ENCODE measurements at places on chromosomes 16 and 17.

DNA sequence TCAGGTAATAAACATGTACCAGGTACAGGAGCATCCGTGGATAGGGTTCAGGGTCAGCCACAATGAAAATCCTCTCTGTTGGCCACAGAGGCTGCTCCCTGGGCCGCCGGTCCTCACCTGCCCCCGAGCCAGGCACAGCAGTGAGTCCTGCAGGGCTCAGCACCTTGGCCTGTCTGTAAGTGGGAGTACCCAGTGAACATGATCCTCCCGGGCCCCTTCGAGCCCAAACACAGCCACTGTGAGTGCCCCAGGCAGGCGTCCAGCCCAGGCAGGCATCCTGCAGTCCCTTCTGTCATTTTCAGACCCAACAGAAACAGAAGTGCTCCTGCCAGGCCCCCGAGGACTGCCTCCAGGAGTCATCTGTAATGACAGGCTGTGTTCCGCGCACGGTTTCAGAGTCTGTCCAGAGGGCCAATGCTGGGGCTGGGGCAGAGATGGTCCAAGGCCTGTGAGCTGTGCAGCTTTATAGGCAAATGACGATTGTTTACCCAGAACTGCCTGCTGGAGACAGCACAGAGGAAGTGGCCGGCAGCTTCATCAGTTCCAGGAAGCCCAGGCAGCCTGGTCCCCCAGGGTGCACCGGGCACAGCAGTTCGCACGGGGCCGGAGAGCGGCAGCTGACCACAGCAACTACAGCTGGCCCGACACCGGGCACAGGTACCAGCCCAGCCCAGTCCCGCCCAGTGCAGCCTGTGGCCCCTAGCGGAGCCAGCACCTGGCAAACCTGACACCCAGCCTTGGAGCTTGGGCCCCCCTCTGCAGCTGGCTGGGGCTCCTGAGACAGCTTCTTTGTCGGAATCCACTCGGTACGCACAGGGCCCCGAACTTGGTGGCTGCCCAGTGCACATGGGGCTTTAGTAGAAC lies 13.2 kb downstream of the SLC7A5 start:
- no peak for DNase-seq

DNA sequence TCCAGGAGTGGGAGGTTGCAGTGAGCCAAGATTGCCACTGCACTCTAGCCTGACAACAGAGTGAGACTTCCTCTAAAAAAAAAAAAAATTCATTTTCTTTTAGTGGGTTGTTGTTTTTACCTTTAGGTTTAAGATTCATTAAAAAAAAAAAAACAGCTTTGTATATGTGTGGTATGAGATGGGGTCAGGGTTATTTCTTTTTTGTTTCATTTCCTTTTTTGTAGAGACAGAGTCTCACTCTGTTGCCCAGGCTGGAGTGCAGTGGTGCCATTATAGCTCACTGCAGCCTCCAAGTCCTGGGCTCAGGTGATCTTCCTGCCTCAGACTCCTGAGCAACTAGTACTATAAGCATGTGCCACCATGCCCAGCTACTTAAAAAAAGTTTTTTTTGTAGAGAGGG lies 47.0 kb downstream of the BCAS3 start:
- no peak for DNase-seq

DNA sequence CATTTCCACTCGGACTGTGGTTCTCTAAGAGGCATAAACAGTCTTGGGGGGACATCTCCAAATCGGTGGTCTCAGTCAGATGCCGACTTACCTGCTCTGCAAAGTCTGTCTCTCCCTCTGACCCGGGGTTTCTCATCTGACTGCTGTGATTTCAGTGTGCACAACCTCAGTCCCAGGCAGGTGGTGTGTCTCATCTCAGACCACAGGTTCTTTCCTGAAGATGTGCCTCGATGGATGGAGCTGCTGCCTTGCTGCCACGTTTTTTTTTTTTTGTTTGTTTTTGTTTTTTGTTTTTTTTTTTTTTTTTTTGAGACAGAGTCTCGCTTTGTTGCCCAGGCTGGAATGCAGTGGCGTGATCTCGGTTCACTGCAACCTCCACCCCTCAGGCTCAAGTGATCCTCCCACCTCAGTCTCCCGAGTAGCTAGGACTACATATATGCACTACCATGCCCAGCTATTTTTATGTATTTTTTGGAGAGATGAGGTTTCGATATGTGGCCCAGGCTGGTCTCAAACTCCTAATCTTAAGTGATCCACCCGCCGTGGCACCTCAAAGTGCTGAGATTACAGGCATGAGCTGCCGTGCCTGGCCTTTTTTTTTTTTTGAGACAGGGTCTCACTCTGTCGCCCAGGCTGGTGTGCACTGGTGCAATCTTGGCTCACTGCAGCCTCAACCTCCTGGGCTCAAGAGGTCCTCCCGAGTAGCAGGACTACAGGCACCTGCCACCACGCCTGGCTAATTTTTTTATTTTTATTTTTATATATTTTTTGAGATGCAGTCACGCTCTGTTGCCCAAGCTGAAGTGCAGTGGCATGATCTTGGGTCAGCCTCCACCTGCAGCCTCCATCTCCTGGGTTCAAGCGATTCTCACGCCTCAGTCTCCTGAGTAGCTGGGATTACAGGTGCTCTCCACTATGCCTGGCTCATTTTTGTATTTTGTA lies 15.4 kb downstream of the SPIRE2 start:
- DNase-seq = no peak

DNA sequence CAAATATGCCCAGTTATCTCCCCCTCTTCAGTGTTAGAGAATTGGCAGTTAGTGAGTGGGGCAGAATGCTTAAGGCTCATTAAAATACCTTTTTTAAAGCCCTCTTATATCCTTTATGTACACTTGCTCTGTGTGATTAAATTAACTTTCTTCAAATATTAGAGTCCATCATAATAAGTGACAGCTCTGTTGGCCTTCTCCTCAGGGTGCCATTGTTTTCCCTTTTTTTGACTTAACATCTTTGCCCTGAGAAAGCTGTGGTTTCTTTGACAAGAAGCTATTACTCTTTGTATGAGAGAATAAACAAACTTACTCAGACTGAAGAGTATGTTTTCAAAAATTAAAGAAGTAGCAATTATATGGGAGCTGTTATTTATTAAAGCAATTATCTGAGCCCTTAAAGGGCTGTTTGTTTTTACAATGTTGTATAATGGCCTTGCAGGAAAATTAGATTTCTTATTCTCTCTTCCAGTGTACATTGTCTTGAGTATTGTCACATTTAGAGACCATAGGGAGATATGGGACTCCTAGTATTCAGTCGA lies 13.4 kb downstream of the RBBP6 start:
- no peak for DNase-seq

DNA sequence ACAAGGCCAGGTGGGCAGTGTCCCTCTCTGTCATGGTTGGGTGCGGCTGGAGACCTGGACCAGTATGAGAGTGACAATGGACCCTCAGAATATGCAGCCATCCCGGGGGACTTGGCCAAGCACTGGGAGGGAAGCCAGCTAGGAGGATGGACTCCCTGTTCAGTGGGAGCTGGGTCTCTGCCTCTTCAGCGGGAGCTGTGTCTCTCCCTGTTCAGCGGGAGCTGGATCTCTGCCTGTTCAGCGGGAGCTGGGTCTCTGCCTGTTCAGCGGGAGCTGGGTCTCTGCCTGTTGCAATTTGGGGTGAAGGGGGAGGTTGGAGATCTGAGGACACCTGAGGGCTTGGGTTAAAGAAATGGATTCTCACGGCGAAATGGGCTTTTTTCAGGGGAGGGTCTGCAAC lies 3.8 kb upstream of the PRSS33 start:
- no peak for DNase-seq

- no peak for DNase-seq
Measured at GRCh38 chr17:62057696-62058095, 7.4 kb downstream of the MED13 start.

DNA sequence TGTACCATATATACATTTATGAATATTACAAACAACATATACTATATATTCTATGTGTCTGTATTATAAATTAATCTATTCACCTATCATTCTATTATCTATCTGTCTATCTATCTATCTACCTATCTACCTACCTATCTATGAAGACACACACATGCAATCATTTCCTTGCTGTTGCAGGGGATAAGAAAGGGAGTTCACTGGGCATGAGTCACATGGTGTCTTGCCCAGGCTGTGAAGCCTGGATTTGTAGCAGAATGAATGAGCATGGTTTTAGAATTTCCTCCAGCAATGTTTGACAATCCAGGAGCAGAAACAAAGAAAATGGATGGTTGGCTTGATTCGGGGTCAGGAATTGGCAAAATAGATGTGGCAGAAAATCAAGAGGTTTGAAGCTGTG lies 23.2 kb upstream of the FAM20A start:
- DNase-seq = no peak

- DNase-seq = no peak
Measured at GRCh38 chr16:74568961-74569631, 37.8 kb downstream of the GLG1 start.

DNA sequence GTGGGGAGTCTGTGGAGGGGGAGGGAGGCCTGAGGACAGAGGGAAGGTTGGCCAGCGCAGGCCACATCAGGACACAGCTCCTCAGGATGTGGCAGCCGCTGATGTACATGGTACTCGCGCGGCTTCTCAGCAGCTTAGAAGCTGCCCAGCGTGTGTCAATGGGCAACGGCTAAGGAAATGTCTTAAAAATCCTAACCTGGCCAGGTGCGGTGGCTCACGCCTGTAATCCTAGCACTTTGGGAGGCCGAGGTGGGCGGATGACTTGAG lies 53.2 kb downstream of the PGS1 start:
- DNase-seq = no peak

- no peak for DNase-seq
Measured at GRCh38 chr16:14682121-14682520, 12.0 kb downstream of the PLA2G10 start.

DNA sequence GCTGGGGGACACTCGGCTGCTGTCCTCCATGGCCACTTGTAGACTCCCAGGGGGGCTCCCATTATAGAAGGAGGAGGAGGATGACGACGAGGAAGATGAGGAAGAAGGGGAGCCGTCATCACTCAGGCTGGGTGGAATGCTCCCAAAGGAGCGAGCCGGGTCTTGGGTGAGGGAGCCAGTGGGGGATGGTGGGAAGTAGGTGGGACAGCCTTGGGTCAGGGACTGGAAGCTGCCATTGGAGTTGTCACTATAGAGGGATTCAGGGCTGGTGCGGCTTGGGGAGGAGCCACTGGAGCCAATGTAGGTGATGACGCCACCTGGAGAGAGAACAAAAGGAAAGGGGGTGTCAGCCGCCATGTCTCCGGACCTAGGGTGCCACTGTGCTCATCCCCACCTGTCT lies 3.3 kb downstream of the NR1D1 start:
- DNase-seq = no peak

DNA sequence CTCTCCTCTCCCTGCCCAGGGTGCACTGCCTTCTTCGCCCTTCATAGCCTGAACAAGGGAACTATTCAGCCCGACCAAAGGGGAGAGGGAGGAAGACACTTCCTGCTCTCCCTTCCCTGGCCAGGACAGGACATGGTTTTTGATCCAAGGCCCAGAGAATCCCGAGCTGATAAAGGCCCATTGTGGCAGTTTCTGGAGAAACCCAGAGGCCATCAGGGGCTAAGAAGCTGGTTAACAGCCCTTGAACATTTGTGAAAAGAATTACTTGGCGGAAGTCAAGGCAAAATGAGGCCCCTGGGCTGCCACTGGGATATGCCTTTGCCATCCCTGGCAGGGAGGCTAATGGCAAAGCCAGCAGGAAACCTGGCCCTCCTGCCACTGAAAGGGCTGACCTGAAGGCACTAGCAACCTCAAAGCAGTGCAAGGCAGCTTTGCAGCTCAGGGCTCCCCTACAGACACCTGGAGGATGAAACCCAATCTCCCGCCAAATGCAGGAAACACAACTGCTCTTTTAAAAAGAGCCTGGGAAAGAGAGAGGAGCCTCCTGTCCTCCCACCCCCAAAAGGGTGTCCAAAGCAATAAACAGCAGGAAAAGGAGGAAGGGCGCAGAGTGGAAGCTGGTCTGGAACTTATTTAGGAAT lies 12.6 kb downstream of the PHB1 start:
- no peak for DNase-seq

GRCh38 chr17:64042700-64043485 lies 22.5 kb upstream of the ICAM2 start:
- DNase-seq = no peak

GRCh38 chr16:84553873-84554399 lies 49.5 kb upstream of the MEAK7 start:
- DNase-seq = no peak

GRCh38 chr17:46853896-46854444 lies 2.6 kb downstream of the WNT9B start:
- DNase-seq = no peak

GRCh38 chr16:78562650-78563049 lies 463.2 kb downstream of the WWOX start:
- no peak for DNase-seq

DNA sequence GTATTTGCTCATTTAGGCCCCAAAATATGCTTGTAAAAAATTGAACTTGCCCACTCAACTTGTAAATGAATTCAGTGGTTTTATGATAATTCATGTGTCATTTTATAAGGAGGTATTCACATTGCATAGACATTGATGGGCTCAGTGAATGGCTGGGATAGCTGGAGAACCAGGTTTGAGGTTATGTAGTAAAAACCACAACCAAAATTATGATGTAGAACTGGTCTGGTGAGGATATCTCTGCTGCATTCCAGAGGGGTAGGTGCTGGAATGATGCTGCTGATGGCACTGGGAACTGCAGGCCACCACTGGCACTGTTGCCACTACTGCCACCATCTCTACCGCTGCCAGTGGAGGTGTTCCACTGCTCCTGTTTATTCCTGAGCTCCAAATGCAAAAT lies 21.5 kb upstream of the RABEP1 start:
- no peak for DNase-seq

- no peak for DNase-seq
Measured at GRCh38 chr17:74337834-74338500, 11.9 kb downstream of the KIF19 start.

DNA sequence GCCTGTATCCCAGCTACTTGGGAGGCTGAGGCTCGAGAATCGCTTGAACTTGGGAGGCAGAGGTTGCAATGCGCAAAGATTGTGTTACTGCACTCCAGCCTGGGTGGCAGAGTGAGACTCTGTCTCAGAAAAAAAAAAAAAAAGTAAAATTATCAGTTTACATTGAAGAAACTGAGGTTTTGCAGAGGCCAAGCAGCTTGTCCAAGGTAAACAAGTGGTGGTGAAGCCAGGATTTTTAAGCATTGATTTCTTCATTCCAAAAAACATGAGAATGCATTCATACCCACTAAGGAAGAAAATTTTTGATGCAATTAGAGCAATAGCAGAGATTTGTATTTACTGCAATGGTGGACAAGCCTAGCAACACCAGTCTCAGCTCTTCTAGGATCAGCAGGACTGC lies 52.7 kb downstream of the CENPV start:
- no peak for DNase-seq

GRCh38 chr16:4096509-4096908 lies 19.7 kb downstream of the ADCY9 start:
- no peak for DNase-seq

DNA sequence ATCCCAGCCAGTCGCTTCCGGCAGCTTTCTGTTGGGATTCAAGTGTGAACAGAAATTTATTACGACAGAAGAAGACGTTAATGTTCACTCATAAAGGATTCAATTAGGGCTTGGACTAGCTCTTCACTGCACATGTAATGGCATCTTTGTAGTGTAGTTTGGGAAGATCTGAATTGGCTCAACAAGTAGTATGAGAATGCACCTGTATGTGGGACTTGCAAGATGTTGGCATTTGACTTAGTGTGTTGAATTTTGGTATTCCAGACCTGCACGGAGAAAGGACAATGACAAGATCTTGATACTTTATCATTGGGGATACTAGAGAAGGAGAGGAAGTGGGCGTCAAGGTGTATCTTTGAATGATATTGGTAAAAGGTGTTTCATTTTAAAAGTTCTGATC lies 1.2 kb downstream of the PSMD11 start:
- no peak for DNase-seq

- no peak for DNase-seq
Measured at GRCh38 chr16:31136287-31136662, 748 bp upstream of the PRSS8 start.

Data from HS-27A (cell line).